ENCODE measurements at places on chromosomes 5 and 9.

GRCh38 chr5:91318724-91319123 lies 64.4 kb downstream of the ARRDC3 start:
- DNase-seq = no peak

- DNase-seq = no peak
Observed at GRCh38 chr5:126437721-126438120, 14.5 kb downstream of the GRAMD2B start.

GRCh38 chr9:112439825-112440224 lies 46.8 kb upstream of the KIAA1958 start:
- DNase-seq = peak; percentile 52

DNA sequence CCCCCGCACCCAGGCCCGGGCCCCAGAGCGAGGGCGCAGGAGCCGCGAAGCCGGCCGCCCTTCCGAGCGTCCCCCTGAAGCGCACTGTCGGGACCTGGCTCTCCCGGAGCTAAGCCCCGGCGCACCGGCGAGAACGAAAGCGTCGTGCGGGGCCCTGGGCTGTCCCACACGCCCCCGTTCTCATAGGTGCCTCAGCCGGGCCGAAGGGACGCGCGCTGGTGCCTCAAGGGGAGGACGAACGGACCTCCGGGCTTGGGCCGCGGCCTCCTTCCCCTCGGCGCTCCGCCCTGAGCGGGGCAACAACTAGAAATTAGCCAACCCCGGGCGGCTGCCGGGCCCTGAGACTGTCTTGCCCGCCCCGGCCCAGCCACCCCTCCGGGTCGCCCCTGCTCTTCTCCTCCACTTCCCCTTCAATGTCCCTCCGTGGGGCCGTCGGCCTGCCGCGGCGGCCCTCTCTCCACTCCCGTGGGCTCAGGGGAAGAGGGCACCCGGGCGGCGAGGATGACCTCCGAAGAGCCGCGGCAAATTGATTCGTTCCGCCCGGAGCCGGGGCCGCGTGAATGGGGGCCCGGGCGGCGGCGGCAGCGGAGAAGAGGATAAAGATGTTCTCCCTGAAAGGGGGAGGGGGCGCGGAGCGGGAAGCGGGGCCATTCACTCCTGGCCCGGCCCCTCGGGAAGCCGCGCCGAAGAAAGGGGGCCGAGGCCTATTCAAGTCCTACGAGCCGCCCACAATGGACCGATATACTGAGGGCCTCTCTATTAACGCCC lies 3.5 kb upstream of the PRDM12 start:
- DNase-seq = no peak

DNA sequence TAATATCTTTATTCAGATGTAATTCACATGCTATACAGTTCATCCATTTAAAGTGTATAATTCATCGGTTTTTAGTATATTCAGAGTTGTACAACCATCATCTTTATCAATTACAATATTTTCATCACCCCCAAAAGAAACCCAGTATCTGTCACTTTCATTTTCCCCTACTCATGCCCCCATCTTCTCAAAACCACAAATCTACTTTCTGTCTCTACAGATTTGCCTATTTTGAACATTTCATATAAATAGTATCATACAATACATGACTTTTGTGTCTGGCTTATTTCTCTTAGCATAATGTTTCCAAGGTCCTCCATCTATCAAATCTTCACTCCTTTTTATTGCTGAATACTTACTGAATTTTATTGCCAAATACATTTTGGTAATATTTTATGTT lies 305.1 kb upstream of the SGCD start:
- no peak for DNase-seq

DNA sequence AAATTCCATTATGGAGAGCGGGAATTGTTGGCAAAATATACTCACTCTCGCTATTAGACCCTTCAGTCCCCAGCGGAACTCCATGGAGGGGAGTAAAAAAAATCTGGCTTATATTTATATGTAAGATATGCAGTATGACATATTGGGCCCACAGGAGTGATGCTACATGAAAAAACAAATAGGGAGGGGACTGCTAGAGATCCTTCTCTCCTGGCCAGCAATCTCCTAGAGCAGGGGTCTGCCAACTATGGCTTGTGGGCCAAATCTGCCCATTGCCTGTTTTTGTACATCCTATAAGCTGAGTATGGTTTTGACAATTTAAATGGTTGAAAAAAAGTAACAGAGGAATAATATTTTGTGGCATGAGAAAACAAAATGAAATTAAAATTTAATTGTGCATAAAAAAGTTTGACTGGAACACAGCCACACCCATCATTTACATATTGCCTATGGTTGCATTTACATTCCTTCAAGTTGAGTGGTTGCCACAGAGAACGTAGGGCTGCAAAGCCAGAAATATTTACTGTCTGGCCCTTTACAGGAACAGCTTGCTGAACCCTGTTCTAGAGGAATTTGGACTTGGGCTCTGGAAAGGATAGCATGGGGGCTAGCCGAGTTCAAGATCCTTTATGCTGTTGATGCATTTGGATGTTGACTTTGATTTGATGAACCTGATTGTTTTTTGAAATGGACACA lies 197.3 kb upstream of the CLINT1 start:
- no peak for DNase-seq

Data from LNCaP clone FGC (cell line).